ENCODE measurements at places on chromosomes 2 and 18.

DNA sequence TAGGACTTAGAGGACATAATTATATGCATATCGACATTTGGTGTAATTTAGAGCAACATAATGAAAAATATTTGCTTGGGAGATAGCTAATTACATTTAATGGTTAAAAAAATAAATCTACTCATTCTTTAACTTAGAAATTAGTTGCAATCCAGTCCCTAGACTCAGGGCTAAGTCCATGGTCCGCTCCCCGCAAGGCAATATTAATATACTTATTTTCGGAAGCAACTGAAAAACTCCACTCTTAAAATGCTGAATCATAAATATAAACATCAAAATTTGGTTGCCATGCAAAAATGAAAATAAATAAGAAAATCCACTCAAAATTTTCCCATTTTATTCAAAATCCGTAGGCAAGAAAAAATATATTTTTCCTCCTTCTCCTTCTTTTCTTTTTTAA, 99.7 kb upstream of the CD302 start:
- no peak for DNase-seq

- no peak for DNase-seq
These were observed 3.6 kb downstream of the B3GNT2 start for GRCh38 chr2:62199392-62200125.

GRCh38 chr2:198498048-198498447, 693.7 kb downstream of the PLCL1 start:
- DNase-seq = no peak

DNA sequence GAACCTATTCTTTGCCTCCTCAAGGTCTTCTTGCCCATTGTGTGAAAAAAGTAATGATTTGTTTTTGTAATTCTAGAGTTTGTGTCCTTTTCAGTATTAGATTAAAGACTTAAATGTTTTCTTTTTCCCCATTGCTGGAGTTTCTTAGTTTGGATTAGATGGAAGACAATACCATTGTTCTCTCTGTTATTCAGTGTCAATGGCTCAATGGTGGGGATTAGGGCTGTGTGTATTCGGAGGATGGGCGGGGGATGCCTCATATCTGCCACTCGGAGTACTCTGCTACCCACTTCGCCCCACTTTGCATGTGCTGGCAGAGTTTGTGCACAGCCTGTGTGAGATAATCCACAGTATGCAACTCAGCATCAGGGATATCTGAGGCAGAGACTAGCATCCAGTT, 90.1 kb downstream of the KLHL29 start:
- DNase-seq = no peak

GRCh38 chr18:61820882-61821281, 71.9 kb downstream of the RNF152 start:
- DNase-seq = no peak

DNA sequence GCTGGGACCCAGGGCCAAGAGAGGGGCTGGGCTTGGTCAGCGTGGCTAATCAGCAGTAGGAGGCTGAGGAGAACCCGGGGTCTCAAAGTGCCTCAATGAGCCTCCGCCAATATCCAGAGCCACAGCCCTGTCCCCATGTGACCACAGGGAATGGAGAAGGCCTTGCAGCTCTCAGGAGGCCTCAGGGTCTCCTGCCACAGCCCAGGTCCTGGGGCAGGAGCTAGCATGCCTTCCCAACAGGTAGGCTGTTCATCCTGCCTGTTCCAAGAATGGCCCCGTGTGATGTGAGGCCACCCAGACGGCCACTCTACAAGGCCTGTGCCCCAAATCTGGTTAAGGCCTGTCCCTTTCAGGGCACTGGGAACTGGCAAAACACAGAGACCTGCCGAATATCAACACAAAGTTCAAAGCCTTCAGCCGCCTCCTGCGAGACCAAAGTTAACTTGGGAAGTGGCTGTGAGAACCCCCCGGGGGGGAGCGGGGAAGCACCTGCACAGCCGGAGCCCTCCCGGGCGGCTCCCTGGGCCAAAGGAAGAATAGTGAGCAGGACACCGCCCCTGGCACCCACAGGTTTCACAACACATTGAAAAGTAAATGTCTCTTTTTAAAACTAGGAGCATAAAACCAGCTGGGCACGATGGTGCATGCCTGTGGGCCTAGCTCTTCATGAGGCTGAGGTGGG, 4.5 kb upstream of the LIMS2 start:
- no peak for DNase-seq

GRCh38 chr2:128645631-128646030, 327.0 kb upstream of the HS6ST1 start:
- DNase-seq = no peak

DNA sequence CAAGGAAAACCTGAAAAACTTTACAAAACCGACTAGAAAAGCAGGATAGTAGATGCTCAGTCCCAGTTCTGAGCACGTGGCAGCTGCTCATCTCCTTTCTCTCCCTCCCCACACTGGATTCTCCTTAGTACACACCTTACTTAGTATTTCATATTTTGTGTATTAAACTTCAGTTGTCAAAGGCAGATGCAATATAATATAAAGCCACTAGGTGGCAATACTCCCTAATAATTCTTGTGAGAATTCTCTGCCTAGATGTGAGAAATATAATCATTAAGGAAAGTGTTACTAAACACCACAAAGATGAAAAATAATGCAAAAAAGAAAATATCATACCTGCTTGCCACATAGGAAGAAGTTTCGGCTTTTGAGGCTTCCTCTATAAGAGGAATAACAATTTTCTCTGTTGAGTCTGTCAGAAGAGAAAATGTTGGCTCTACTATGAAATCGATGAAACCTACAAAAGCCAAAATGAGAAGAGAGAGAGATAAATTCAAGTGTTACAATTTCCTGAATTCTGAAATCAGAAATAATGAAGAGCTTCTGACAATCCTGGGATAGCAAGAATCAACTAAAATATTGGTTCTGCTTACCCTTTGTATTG, 200.6 kb downstream of the PPP1R1C start:
- peak; percentile 29 for DNase-seq

DNA sequence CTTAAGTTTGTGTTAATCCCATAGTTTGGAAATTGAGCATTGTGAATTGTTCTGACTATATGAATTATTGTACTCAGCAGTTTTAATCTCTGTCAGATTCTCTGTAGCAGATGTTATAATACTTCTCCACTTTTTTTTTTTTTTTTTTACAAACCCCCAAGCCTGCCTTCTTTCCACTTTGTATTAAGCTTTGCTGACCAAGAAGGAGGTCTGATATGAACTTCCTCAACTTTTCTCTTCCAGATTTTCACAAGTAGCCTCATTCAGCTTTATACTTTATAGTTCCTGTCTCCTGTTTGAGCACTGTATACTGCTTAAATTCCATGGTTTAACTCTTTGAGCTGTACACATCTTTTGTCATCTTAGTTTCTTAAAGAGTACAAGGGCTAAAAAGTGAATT, 105.0 kb downstream of the HAUS1 start:
- DNase-seq = no peak

DNA sequence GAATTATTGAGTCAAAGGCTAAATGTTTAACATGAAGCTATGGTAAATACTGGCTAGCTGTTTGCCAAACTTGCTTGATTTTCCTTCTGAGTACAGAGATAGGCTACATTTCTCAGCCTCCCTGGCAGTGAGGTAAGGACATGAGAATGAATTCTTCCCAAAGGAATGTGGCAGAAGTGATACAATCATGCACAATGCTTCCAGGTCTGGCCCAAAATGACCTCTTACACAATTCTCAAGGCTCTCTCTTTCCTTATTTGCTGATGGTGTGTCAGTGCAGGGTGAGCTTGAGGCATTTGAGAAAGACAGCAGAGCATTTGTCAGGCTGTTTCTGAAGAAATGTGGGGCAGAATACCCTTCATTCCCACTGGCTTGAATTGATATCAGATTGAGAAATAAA, 95.6 kb upstream of the NABP1 start:
- DNase-seq = no peak

- no peak for DNase-seq
These were observed 73.7 kb upstream of the MAP3K20 start for GRCh38 chr2:173001664-173002604.

GRCh38 chr2:105738658-105739241, 6.0 kb upstream of the NCK2 start:
- no peak for DNase-seq

DNA sequence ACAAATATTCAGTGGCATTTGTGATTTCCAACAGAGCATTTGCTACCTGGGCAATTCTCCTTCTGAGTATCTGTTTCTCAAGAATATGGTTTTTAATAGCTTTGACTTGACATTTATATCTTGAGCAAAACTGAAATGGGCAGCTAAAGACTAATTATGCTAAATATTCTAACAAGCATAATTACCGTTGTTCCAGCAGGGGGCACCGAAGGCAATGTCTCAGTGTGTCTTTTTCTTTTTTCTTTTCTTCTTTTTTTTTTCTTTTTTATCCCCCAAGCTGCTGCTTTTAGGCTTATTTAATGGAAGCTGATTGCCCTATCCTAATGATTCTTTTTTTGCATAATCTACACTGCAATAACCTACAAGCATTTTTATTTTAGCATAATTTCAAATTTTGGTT, 138.9 kb upstream of the NABP1 start:
- DNase-seq = no peak

GRCh38 chr18:24974431-24974830, 377.5 kb downstream of the ZNF521 start:
- DNase-seq = no peak

- DNase-seq = no peak
These were observed 59.1 kb downstream of the FRZB start for GRCh38 chr2:182807319-182807718.

GRCh38 chr2:74481961-74482800, 617 bp downstream of the CCDC142 start:
- DNase-seq = no peak

GRCh38 chr2:3290655-3291054, 87.0 kb downstream of the EIPR1 start:
- no peak for DNase-seq

- no peak for DNase-seq
These were observed 28.4 kb downstream of the ARHGEF4 start for GRCh38 chr2:130864830-130865800.

- peak; percentile 19 for DNase-seq
These were observed 24.0 kb downstream of the RAX start for GRCh38 chr18:59249199-59249774.

GRCh38 chr2:88321449-88322248, 130.8 kb downstream of the FOXI3 start:
- DNase-seq = no peak

DNA sequence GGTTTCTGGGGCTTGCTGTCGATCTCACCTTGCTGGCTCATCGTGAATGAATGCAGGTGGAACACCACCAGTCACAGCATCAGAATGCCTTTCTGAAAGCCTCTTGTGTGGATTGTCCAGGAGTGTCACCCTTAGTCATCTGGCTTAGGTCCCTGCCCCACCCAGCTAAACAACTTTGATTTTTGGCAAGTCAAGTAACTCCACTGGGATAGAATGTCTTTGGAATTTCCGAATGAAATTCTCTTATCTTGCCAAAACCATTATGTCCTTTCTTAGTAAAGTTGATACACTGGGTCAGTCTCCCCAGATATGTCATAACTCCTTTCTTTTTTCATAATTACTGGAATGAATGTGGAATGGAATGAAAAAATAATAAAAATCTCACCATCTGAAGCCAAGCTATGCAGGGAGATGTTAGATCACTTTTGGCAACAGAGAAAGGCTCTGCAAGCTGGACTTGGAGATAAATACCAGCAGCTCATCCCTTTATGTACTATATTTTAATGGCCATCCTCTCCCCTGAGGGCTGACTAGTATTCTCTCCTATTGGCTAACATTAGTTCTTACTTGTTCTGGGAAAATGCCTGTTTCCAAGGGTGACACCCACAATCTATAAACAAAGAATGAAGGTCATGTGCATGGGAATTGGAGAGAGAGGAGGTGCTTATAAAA, 35.4 kb downstream of the INSIG2 start:
- peak; percentile 93 for DNase-seq

GRCh38 chr18:60130284-60130683, 230.5 kb downstream of the PMAIP1 start:
- no peak for DNase-seq

GRCh38 chr2:132482821-132483220, 66.2 kb downstream of the GPR39 start:
- DNase-seq = no peak

GRCh38 chr2:95333888-95334338, 36.8 kb downstream of the KCNIP3 start:
- peak; percentile 91 for DNase-seq

- no peak for DNase-seq
These were observed 212.3 kb downstream of the CDH20 start for GRCh38 chr18:61545281-61546245.

DNA sequence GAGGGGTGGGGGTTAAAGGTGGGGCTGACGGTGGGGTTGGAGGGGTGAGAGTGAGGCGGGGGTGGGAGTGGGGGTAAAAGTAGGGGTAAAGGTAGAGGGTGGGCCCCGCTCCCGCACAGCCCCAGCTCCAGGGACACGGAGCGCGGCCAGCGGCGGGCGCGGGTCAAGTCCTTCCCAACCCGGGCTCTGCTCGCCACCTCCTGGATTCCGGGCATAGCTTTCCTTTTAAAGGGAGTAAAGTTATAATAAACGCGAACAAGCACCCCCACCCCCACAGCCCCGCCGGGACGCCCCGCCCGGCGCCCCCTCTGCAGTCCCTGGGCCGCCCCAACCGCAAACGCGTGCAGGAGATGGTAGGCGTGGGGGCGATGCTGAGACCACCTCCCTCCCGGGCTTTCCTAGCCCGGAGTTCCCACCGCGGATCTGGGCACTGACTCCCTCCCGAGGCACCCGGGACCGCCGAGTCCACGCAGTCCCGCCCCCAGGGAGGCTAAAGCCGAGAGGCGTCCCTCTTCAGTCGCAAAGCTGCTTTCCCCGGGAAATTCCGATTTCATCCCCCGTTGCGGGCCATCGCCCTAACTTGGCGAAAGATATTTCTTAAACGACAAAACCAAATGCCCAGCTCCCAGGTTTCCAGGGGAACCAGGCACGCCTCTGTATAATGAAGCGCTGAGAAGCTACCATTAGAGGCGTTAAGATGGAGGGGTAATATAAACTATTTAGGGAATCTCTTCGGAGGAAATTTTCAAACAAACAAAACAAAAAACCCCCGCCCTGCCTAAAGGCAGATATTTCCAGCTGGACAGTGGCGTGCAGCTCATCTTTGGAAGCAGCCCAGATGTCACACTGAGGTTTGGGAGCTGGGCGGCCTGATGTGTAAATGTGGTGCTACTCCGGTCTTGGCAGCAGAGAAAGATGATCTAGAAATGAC, at the start of gene LIMS2:
LIMS2 (minus strand) TSS at position 200 of the 931 bp plus-strand sequence. CDS start 506 bp downstream, outside the sequence.
- peak; percentile 69 for DNase-seq

GRCh38 chr2:102269200-102269524, 42.2 kb upstream of the IL1RL1 start:
- no peak for DNase-seq

GRCh38 chr2:10079266-10079869, 843 bp downstream of the CYS1 start:
- no peak for DNase-seq
